ENCODE measurements at places on chromosomes 5 and 9. TPM values are rescaled to one million over a fixed set of nuclear protein-coding genes. Genes with fewer than 3 reads are reported as not detected.

Gene OR1J2
- total RNA-seq, result not detected

- peak overlapping the region; percentile 25 for H3K27ac ChIP-seq
- DNase-seq, result no peak
- no peak overlapping the region for H3K4me3 ChIP-seq
- H3K36me3 ChIP-seq, result no peaks in the 10 kb centered on the region
- H3K27me3 ChIP-seq, result no peaks in the 10 kb centered on the region
- peaks cover 23% of the 10 kb centered on the region for H3K4me1 ChIP-seq
Observed at GRCh38 chr5:68196876-68197275, 18.7 kb upstream of the PIK3R1 start.

Gene PCDHGB3
- total RNA-seq, result 0.60 TPM

DNA sequence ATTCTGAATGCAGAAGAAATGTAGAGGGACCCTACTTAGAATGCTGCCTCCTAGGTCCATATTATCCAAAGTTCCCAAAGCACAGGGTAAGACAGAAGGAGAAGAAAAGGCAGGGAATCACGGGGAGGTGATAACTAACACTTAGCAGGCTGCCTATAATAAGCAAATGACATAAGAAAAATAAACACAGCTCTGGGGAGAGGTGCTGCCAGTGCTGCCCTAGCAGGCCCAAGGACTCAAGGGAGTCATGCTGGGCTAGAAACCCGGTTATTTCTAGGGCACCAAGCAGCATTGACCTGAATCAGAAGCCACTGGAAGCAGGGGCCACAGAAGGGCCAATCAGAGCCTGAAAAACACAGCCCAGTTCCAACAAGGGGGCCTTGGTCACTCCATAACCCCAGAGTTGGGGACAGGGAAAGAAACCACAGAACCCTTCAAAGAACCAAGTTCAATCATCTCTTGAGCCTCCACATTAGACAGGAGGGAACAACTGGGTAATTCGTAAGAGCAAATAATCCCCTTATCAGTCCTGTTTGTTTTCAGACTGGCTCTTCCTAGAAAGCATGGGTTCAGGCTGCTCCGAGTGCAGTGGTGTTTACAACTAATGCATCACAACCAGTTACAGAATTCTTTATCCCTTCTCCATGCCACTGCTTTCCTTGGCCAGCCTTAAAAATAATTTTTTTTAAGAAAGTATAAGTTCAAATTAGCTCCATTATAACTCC, 24.0 kb downstream of the NRG2 start:
- no peaks in the 10 kb centered on the region for H3K36me3 ChIP-seq
- H3K27me3 ChIP-seq, result no peaks in the 10 kb centered on the region
- H3K4me3 ChIP-seq, result no peak overlapping the region
- no peak for DNase-seq
- peaks cover 9% of the 10 kb centered on the region for H3K4me1 ChIP-seq

DNA sequence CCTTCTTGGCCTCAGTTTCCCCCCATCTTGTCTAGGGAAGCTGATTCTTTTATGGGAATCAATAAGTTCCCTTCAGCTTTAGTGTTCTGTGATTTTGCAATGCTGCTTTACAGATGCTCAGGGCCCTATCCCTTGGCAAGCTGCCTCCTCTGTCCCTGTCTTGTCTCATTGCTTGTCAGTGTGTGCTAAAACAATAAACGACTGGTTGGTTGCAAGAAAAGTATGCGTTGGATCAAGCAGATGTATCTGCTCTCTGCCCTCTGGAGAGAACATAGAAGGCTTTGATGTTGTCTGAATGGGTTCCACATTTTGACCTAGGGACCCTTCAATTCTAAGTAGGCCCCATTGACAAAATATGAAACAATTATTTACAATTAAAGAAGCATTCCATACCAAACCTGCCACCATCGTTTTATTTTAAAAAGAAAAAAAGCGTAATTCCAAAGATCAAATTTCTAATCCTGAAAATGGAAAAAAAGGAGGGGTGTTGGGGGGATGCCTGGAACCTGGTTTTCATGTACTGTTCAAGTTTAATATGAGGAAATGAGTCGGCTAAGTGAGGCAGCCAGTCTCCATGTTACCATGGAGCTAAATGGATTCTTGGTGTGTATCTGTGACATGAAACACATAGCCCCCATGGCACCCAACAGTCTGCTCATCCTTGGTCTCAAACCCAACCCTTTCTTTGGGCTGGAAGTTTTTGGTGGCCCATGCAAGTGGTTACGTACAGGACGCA, 31.2 kb upstream of the TARS1 start:
- no peaks in the 10 kb centered on the region for H3K36me3 ChIP-seq
- peaks cover 3% of the 10 kb centered on the region for H3K4me1 ChIP-seq
- no peak overlapping the region for H3K27ac ChIP-seq

DNA sequence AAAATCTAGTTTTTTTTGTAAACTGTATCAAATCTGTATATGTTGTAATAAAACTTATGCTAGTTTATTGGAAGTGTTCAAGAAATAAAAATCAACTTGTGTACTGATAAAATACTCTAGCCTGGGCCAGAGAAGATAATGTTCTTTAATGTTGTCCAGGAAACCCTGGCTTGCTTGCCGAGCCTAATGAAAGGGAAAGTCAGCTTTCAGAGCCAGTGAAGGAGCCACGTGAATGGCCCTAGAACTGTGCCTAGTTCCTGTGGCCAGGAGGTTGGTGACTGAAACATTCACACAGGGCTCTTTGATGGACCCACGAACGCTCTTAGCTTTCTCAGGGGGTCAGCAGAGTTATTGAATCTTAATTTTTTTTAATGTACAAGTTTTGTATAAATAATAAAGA, 24.3 kb downstream of the HMGCR start:
- DNase-seq, result no peak
- no peak overlapping the region for H3K4me3 ChIP-seq
- no peaks in the 10 kb centered on the region for H3K27me3 ChIP-seq
- H3K36me3 ChIP-seq, result peaks cover 24% of the 10 kb centered on the region

DNA sequence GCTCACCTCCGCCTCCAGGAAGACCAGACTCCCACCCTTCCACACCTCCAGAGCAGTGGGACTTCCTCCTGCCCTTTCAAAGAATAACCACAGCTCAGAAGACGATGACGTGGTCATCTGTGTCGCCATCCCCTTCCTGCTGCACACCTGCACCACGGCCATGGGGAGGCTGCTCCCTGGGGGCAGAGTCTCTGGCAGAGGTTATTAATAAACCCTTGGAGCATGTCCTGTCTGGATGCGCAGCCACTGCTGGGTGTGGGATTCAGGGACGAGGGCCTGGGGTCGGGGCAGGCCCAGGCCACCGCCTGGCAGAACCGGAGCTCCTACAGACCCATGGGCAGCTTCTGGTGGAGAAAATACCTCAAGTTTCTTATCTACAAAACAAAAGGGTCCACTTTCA, 5.0 kb downstream of the PAEP start:
- no peak overlapping the region for H3K27ac ChIP-seq
- H3K27me3 ChIP-seq, result peaks cover 15% of the 10 kb centered on the region
- no peaks in the 10 kb centered on the region for H3K36me3 ChIP-seq
- H3K4me3 ChIP-seq, result no peak overlapping the region

Gene IGFBPL1
- total RNA-seq, result 4.7 TPM

DNA sequence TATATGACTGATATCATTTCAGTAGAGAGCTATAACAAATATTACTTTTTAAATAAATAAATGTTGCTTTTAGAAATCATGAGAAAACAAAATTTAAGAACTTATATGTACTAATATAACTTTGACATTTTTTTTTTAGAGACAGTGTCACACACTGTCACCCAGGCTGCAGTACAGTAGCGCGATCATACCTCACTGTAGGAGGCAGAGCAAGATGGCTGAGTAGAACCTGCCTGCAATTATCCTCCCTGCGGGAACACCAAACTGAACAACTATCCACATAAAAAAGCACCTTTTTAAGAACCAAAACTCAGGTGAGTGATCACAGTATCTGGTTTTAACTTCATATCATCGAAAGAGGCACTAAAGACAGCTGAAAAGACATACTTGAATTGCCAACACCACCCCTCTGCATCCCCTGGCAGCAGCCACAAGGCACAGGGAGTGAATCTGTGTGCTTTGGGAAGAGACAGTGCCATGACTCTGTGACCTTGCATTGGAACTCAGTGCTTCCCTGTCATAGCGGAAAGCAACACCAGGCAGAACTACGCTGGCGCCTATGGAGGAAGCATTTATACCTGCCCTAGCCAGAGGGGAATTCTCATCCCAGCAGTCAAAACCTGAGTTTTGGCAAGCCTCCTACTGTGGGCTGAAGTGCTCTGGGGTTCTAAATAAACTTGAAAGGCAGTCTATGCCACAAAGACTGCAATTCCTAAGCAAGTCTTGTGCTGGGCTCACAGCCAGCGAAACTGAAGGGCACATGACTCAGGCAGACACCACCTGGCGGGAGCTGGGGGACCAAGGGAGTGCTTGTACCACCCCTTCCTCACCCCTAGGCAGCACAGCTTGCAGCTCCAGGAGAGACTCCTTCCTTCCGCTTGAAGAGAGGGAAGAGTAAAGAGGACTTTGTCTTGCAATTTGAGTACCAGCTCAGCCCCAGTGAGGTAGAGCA, 142.7 kb downstream of the FBXL17 start:
- no peaks in the 10 kb centered on the region for H3K36me3 ChIP-seq
- no peak for DNase-seq
- H3K27ac ChIP-seq, result no peak overlapping the region
- H3K4me3 ChIP-seq, result no peak overlapping the region
- H3K4me1 ChIP-seq, result peaks cover 4% of the 10 kb centered on the region
